NT2/D1 (cell line): ENCODE measurements at places on chromosomes 7 and 10.

DNA sequence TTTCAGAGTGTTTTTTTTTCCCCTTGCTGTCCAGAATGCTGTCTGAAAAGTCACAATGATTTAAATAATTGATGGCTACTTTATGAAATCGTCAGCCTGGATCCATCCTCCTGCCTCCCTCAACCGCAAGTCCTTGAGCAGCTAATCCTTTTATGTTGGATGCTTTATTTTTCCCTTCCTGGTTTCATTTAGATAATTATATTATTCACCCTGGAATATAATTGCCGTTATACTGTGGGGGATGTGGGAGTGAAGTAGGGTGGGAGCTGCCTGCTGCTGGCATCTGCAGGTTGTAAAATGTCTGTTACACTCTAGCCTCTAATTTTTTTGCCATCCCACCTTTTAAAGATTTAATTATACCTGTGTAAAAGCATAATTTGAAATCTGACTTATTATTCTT lies 290.5 kb upstream of the LRGUK start:
- no peak for DNase-seq

GRCh38 chr10:74072503-74072902 lies 74.6 kb downstream of the VCL start:
- DNase-seq, result no peak

GRCh38 chr7:69534461-69535041 lies 63.7 kb upstream of the AUTS2 start:
- DNase-seq, result no peak

- no peak for DNase-seq
These were observed 121.1 kb downstream of the GPR85 start for GRCh38 chr7:112965506-112965905.

GRCh38 chr10:86707505-86707904 lies 39.2 kb downstream of the LDB3 start:
- no peak for DNase-seq

- DNase-seq, result no peak
These were observed 12.5 kb downstream of the CDC123 start for GRCh38 chr10:12208460-12208859.

- DNase-seq, result no peak
These were observed 125.1 kb downstream of the PLXNA4 start for GRCh38 chr7:132451161-132451560.

DNA sequence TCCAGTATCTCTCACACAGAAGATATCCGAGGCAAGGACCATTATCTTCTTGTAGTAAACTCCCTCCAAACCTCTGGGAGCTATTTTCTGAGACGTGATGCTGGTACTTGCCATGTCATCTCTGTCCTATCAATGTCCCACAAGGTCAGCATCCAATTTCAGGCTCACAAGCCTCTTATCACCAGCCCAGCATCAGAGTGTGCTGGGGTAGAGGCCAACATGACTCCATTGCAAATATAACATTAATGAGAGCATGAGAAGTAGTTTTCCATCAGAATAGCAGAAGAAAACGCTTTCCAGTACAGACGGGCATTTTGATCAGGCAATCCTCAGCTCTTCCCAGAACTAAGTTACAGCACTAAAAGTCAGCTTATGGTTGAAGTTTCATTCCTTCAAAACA lies 5.6 kb downstream of the MORN4 start:
- no peak for DNase-seq

DNA sequence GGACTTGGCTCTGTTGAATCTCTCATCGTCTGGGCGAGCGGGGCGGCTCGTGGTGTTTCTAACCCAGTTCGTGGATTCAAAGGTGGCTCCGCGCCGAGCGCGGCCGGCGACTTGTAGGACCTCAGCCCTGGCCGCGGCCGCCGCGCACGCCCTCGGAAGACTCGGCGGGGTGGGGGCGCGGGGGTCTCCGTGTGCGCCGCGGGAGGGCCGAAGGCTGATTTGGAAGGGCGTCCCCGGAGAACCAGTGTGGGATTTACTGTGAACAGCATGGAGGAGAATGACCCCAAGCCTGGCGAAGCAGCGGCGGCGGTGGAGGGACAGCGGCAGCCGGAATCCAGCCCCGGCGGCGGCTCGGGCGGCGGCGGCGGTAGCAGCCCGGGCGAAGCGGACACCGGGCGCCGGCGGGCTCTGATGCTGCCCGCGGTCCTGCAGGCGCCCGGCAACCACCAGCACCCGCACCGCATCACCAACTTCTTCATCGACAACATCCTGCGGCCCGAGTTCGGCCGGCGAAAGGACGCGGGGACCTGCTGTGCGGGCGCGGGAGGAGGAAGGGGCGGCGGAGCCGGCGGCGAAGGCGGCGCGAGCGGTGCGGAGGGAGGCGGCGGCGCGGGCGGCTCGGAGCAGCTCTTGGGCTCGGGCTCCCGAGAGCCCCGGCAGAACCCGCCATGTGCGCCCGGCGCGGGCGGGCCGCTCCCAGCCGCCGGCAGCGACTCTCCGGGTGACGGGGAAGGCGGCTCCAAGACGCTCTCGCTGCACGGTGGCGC lies at the start of gene EN2:
EN2 (plus strand) TSS at position 19 of the 767 bp plus-strand sequence; CDS start at position 268, 249 bp downstream.
- no peak for DNase-seq

GRCh38 chr7:25804154-25804553 lies 347.8 kb upstream of the NFE2L3 start:
- no peak for DNase-seq

DNA sequence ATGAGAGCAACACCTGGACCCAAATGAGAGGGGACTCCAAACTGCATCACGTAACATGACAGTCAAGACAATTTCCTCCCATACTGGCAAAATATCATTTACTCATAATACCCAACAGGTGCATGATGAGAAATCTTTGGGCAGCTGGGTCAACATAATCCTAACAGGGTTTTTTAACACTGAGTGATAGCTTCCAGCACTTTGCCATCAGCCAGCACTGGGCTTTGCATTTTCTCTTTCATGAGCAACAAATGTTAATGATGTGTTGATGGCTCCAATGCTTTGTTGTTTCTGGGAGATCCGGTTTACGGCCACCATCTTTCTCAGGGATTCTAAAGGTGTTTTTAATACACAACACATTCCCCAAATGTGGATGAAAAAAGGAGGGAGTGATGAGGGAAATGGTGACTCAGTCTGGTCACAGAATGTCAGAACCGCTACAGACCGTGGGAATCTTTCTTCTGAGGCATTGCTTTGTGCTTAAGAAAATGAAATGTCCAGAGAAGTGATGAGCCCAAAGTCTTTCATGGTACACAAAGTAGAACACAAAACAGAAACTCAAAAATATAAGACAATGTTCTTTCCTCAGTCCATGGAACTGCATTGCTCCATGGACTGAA lies 705.7 kb upstream of the IGFBP3 start:
- DNase-seq, result peak; percentile 23

GRCh38 chr10:123160311-123160980 lies 6.2 kb downstream of the BUB3 start:
- no peak for DNase-seq

GRCh38 chr10:122558452-122558851 lies 2.1 kb upstream of the DMBT1 start:
- no peak for DNase-seq

GRCh38 chr10:32160864-32161263 lies 104.6 kb upstream of the KIF5B start:
- no peak for DNase-seq

DNA sequence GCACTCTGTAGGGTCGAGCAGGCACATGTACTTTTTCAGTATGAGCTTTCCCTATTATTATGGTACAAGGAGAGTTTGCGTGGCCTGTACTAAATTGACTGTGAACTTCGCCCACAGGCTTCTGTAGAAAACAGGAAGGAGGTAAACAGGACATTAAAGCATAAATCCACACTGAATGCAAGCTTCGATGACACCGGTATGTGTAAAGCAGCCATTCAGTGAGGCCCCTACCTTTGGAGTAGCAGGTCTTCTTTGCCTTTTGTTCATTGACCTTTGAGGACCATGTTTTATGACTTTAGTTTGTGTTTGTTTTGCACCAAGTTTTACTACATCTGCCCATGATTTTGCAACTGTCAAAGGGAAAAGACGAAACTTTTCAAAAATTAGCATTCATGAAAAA lies 14.5 kb downstream of the MKI67 start:
- no peak for DNase-seq

DNA sequence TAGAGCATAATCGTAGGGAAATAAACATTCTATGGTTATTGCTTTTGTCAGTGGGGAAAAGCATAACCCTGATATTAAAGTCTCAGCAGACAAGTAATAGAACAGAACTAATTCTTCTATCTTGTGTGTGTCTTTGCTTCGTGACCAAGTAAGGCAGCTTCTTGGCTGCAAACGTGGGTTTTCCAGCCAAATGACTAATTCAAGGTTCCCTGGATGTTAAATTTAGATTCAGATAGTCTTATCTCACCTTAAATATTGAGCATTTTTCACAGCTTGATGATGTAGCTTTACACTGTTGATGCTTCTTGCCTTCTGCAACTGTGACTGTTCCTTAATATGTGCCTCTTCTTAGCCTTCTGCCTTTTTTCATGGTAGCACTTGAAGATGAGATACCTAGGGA lies 113.0 kb downstream of the EXOC4 start:
- DNase-seq, result no peak

- no peak for DNase-seq
These were observed 117.7 kb downstream of the CCNY start for GRCh38 chr10:35453855-35454532.

DNA sequence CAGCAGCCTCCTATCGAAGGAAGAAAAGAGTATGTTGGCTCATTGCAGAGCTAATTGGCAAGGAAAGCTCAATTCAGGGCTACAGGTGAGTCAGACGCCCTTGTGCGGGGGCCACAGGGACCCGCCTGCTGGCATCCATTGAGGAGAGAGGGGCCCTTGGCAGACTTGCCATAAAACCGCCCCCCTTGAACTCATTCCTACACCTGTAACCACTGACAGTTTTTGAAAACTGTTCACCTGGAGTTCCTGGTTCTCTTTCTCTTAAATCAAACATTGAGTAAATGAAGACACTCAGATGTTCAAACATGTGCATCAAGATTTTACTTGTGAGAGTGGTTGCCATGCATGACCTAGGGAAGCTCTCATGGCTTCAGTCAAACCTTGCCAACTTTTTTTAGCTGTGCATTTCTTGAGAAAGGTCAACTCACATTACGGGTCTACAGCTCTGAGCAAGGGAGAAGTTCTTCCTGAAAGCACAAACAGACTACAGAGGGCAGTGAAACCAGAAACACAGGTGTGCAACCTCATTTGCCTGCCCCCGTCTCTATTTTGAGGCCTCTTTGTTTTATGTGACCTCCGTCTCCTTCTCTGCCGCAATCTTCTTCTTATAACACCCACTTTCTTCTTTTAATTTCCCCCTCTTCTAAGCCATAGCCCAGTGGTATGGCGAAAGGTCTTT lies 87.8 kb downstream of the TBXAS1 start:
- DNase-seq, result no peak

- DNase-seq, result no peak
These were observed 74.9 kb downstream of the NUDCD3 start for GRCh38 chr7:44415510-44415909.

DNA sequence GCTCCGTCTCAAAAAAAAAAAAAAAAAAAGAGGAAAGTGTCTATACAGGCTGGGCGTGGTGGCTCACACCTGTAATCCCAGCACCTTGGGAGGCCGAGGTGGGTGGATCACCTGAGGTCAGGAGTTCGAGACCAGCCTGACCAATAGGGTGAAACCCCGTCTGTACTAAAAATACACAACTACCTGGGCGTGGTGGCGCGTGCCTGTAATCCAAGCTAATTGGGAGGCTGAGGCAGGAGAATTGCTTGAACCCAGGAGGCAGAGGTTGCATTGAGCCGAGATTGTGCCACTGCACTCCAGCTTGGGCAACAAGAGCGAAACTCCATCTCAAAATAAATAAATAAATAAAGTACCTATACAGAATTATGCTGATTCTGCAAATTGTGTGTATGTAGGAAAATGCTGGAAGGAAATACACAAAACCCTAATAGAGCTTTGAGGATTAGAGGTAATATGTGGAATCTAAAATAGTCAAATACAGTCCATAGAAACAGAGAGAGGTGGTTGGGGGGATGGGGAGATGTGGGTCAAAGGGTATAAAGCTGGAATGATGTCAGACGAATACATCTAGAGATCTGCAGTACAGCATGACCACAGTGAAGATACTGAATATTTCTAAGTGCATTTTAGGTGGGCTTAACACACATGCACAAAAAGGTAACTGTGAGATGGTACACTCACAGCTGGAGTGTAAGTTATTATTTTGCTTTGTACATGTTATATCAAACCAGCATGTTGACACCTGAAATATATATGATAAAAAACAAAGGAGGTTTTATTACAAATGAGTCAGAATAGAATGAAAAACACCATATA lies 174.5 kb upstream of the KLF14 start:
- no peak for DNase-seq

DNA sequence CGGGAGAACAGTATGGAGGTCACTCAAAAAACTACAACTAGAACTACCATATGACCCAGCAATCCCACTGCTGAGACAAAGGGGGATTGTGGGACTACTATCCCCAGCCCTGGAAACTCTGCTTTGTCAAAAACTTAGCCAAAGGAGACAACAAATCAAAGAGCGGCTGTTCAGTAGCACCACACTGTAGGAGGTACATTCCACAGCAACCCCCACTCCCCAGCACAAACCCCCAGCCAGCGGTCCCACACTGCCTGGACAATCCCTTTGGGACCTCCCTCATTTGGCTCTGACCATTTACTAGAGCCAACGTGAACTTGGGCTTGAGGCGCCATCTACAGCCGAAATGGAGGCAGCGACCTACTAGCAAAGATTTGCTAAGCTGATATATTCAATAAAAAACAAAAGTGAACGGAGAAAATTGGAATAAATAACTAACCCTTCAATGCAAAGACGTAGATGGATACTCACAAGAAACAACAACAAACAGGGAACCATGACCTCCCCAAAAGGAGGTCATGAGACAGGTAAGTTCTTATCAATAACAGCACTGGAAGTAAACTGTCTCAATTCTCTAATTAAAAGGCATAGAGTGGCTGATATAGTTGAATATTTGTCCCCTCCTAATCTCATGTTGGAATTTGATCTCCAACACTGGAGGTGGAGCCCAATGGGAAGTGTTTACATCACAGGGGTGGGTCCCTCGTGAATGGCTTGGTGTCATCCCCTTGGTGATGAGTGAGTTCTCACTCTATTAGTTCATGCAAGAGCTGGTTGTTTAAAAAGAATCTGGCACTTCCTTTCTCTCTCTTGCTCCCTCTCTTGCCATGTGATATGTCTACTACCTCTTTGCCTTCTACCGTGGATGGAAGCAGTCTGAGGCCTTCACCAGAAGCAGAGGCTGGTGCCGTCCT lies 119.0 kb upstream of the KCNMA1 start:
- peak; percentile 64 for DNase-seq

GRCh38 chr7:39407137-39407536 lies 159.1 kb upstream of the YAE1 start:
- DNase-seq, result no peak

GRCh38 chr10:91190388-91190870 lies 30.0 kb upstream of the PCGF5 start:
- DNase-seq, result no peak

- DNase-seq, result no peak
These were observed 14.5 kb downstream of the PALD1 start for GRCh38 chr10:70492786-70493659.

- no peak for DNase-seq
These were observed 224.2 kb upstream of the LYZL1 start for GRCh38 chr10:29064680-29065079.
